ENCODE measurements at places on chromosomes 12 and 14.

GRCh38 chr12:47819138-47819895 lies 386 bp downstream of the HDAC7 start:
- no peak for DNase-seq

DNA sequence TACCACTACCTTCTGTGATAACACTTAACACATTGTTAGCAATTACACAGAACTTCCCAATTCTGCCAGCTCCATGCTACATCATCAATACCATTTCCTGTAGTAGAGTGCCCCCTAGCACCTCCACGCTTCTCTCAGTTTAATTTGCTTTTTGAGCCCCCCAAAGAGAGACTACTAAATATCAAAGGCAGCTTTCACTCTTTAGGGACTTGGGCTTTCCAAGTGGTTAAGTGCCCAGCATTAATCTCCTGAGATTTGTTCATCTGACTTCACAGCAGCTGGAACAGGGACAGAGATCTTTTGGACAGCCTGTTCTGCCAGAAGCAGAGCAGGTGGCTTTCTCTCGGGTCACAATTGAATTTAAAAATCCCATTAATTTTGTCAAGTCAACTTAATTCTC lies 954.9 kb downstream of the DIO2 start:
- no peak for DNase-seq

DNA sequence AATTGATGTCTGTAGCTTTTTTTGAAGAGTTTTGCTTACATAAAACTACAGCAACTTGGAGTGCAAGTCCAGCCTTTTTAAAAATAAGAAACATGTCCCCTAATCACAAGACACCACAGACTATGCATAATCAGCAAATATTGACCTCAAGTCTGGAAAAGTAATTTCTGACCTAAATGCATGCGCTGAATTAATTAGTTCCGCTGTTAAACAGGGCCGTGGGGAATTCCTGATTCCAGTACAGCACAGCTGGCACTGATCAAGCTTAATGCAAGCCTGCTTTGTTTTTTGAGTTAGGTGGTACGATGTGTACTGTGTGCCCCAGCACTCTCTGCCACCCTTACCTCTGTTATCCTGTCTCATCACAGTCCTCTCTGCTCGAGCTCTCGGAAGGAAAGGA lies 9.2 kb downstream of the MLH3 start:
- DNase-seq, result no peak

GRCh38 chr12:6288235-6288634 lies 22.2 kb upstream of the PLEKHG6 start:
- no peak for DNase-seq

- DNase-seq, result no peak
These were observed 9.5 kb downstream of the HHIPL1 start for GRCh38 chr14:99654235-99654985.

- DNase-seq, result no peak
These were observed 57.3 kb downstream of the KNTC1 start for GRCh38 chr12:122584177-122584863.

DNA sequence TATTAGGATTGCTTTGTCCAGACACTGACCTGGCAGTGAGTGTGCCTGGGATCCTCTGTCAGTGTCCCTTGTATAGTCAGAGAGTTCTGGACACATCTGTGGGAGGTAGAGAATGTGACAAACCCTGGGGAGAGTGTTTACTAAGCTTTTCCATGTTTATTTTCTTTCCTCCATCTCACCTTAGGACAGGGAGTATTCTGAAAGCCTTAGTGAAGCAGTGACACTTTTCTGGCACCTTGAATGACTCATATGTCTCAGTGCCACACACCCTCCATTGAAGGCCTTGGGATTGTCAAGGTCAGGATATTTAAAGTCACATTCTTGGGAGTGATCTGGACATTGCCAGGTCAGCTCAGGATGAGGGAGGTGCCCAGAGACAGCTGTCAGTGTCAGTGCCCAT lies 34.9 kb upstream of the CTDSP2 start:
- DNase-seq, result no peak

DNA sequence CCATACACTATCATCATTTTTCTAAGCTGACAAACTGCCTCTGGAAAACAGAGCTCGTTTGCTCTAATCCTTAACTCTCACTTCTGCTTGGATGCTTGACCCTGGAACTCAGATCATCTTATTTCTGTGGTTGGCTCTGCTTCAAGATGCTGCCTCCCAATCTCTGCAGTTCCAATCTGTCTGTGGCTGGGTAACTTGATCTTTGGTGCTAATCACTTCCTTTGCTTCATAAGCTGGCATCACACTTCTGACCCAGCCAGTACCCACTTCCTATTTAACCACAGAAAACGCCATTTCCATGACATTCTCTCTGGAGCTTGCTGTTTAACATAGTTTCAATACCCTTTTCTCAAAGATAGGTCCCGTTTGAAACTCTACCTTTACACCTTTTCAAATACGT lies 254.2 kb downstream of the ACSS3 start:
- DNase-seq, result no peak

Measured in stimulated activated CD8-positive, alpha-beta memory T cell treated with anti-CD3 and anti-CD28 coated beads, Interleukin-7, amount 100 ng/mL, for 48 hours (primary cell).